Activated T-helper 1 cell treated with anti-CD3 and anti-CD28 coated beads, Interleukin-2, amount 50 U/mL, for 16 hours (primary cell): ENCODE measurements at places on chromosomes 13 and 19.

- DNase-seq, result no peak
Observed at GRCh38 chr13:41386211-41386610, 71.1 kb upstream of the RGCC start.

DNA sequence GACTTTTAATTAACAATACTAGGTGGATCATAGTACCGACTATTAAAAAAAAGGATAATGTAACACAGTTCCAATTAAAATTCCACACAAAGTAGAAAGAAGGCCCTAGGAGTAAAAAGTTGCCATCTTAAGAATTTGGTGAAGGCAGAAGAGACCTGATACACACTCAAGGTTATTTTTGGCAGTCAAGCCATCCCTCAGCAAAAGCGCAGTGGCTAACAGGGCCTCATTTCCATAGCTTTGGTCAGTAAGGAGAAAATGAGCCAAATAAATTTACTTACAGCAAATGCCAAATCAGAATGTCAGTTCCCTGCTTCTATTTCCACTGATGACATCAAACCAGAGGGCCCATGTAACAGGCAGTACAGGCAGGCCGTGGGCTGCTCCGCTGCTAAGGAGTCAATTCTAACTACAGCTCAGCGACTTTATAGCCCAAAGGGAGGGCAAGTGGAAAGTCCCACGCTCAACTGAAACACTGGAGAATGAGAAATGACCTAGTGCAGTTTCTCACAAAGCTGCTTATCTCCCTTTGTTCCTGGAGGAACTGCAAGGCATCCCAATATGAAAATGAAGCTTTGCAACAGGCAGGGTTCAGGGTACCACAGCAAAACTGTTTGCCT lies 6.3 kb downstream of the ARGLU1 start:
- peak; percentile 4 for DNase-seq

- no peak for DNase-seq
Observed at GRCh38 chr13:51823359-51823758, 19.4 kb upstream of the DHRS12 start.

GRCh38 chr13:21657538-21657937 lies 13.3 kb upstream of the FGF9 start:
- no peak for DNase-seq

DNA sequence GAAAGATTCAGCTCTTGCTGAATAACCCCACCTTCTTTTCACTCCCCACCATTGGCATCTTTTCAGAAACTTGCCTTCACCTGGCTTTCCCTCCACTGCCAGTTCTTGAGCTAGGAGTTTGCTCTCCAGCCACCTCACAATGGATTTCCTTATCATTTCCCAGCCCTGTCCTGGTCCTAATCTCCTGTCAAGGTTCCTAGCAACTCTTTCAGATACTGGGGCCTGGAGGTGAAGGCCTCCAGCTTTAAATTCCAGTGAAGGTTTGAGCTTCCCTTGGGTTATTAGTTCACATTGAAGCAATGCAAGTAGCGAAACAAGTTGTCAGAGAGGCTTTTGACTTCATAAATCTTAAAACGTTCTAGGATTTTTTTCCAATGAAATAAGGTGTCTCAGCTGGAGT lies 320.8 kb upstream of the MAB21L1 start:
- no peak for DNase-seq

DNA sequence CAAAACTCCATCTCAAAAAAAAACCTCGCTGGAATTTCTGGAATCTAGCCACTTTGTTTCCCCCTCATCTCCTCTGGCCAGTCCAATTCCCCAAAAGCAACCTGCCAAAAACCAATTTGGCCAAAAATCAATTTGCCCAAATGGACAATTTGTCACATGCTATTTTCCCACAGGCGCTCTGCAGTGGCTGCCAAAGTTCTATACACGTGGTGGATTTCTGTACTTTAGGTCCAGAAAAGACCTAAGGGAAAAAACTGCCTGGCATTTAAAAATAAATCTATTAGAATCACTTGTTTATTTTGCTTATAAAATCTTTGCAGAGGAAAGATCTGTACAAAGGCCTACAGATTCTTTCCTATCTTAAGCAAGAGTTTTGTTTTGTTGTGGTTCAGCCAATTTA lies 79.4 kb downstream of the MAP4K1 start:
- DNase-seq, result no peak

- DNase-seq, result no peak
Observed at GRCh38 chr13:30319655-30320054, 12.3 kb upstream of the KATNAL1 start.

DNA sequence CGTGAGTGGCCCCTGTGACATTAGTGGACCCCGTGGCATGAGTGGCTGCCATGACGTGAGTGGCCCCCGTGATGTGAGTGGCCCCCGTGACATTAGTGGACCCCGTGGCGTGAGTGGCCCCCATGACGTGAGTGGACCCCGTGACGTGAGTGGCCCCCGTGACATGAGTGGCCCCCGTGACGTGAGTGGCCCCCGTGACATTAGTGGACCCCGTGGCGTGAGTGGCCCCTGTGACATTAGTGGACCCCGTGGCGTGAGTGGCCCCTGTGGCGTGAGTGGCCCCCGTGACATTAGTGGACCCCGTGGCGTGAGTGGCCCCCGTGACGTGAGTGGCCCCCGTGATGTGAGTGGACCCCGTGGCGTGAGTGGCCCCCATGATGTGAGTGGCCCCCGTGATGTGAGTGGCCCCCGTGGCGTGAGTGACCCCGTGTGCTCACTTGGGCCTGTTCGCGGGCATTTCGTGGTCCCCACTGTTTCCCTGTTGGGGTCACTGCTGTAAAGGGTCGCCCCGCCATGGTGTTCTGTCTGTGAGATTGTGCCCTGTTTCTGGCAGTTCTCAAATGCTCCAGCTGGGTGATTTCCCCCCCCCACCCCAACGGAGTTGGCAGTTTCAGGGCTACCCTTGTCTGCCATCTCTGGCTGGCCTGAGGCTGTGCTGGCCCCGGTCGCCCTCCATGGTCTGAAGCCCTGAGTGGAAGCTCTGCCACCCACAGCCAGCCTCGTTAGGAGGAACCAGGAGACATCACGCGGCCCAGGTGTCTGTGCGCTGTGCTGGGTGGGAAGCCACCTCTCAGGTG lies 64.2 kb downstream of the MCF2L start:
- no peak for DNase-seq

- DNase-seq, result no peak
Observed at GRCh38 chr13:113207890-113208420, 514 bp downstream of the PCID2 start.

DNA sequence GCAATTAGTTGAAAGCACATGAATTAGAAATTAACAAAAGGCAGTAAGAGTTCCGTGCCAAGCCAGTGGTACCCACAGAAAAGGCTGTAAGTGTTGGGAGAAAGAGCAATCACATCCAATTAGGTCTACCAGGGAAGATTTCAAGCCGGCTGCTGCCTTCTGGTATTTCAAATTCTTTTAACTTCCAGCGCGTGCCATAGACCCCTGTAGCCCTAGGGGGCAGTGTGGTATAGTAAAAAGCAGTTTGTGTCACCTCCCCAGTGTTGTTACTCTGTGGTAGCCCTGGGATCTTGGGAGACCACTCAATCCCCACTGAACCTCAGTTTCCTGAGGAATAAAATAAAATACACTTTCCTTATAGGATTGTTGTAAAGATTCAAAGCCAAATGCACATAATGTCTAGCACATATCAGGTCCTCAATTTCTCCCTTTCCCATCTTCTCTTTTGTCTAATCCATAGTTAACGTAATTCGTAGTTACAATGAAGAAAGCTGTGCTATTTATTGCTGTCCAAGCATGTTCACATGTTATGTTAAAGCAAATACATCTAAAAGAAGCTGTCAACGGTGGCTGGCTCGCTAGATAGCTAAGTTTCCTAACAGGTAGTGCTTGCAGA lies 230.2 kb downstream of the TDRD3 start:
- no peak for DNase-seq

DNA sequence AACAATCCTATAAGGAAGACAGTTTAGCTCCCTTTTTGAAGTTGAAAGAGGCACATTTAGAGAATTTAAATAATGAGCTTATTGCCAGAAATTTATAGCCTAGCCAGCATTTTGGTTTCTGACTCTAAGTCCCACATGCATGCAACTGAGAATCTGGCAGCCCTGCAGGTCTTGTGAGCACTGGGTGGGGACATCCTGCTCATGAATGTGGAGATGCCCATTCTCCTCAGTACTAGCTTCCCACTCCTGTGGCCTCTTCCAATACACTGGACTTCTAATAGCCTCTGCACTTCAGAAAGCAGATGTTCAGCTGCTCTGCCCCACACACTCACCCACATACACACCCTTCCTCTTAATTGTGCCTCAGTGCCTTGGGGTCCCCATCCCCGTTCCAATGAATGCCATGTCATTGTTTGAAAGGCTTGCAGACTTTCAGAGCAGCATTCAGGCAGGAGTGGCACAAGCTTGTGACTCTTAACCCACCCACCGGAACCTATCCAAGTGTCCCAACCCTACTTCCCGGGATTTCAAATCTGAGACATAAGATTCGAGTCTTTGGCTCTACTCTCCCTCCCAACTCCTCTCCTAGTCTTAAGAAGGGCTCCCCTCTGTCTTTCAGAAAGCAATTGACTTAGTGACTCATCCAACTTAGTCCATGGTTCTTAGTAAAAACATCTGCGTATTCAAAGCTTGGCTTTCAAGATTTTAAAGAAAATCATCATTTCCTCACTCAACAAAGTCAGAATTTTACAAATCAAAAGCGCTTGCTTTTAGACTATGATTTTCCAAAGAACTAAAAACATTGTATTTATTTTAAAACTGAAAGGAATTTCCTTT lies 80.0 kb upstream of the FREM2 start:
- no peak for DNase-seq

DNA sequence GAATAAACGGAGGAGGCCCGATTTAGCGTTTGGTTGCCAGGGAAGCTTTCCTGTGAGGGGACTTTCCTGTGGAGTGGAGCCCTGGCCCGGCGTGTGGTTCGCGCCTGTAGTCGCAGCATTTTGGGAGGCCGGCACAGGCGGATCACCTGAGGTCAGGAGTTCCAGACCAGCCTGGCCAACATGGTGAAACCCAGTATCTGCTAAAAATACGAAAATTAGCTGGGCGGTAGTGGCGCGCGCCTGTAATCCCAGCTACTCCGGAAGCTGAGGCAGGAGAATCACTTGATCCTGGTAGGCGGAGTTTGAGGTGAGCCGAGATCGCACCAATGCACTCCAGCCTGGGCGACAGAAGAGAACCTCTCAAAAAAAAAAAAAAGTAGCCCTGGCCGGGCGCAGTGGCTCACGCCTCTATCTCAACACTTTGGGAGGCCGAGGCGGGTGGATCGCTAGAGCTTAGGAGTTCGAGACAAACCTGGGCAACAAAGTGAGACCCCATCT lies 6.9 kb downstream of the KANK3 start:
- no peak for DNase-seq

DNA sequence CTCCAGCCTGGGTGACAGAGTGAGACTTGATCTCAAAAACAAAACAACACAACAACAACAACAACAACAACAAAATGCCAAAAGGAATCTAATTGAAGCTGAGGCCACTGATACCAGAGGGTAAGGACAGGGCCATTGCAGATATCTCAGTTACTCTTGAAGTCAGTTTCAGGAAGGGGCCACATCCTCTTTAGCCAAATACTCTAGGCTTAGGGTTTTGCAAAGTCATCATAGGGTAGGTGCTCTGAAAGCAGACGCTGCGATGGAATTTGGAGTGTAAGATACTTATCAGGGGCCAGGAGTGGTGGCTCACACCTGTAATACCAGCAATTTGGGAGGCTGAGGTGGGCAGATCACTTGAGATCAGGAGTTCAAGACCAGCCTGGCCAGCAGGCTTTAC lies 46.6 kb upstream of the UBAC2 start:
- DNase-seq, result no peak

DNA sequence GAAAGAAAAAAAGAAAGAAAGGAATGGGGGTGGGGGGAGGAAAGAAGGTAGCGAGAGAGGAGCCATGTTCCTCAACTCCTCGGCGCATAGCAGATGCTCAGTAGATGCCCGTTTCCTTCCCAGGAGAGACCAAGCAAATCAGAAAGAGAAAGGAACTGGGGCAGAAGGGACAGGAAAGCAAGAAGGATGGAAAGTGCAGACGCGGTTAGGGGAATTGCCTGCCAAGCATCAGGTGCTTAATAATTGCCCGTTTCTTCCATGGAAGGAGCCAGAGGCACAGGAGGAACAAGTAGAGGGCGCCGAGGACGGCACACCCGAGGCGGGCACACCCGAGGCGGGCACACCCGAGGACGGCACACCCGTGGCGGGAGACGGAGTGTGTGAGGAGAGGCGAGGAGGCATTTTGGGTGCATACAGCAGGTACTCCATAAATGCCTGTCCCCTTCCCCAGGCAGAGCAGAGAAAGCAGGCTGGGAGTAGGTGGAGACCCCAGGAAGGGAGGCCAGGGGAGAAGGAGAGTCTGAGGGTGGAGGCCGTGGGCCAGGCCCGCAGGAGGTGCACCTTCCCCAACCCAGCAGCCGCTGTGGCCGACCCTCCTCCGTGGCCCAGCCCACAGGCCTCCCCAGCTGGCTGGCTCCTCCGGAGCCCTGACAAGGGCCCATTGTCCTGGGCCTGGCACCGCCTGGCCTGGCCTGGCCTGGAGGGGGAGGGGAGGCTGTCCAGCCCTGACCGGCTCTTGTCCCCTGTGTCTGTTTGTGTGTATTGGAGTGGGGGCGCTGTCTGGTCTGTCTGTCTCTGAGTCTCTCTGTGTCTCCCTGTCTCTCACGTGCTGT lies 14.6 kb downstream of the JOSD2 start:
- DNase-seq, result no peak

- no peak for DNase-seq
Observed at GRCh38 chr13:74570834-74571233, 436.6 kb upstream of the KLF12 start.

- no peak for DNase-seq
Observed at GRCh38 chr19:35116072-35116801, 614 bp downstream of the FXYD3 start.

GRCh38 chr19:47272448-47273312 lies 2.0 kb upstream of the INAFM1 start:
- DNase-seq, result peak; percentile 34

GRCh38 chr13:84038001-84038400 lies 155.7 kb upstream of the SLITRK1 start:
- no peak for DNase-seq

GRCh38 chr19:1223018-1223855 lies 14.6 kb downstream of the CBARP start:
- no peak for DNase-seq

- DNase-seq, result peak; percentile 61
Observed at GRCh38 chr13:79481685-79482052, 714 bp downstream of the NDFIP2 start.

GRCh38 chr13:35789335-35790165 lies 313.1 kb upstream of the MAB21L1 start:
- no peak for DNase-seq
